ENCODE measurements at places on chromosomes 11 and 22. TPM values are rescaled to one million over a fixed set of nuclear protein-coding genes. Genes with fewer than 3 reads are reported as not detected.

Gene CHST1
- total RNA-seq, result 59.2 TPM

- no peak for DNase-seq
Observed at GRCh38 chr22:43911351-43911750, 12.3 kb upstream of the PNPLA3 start.

DNA sequence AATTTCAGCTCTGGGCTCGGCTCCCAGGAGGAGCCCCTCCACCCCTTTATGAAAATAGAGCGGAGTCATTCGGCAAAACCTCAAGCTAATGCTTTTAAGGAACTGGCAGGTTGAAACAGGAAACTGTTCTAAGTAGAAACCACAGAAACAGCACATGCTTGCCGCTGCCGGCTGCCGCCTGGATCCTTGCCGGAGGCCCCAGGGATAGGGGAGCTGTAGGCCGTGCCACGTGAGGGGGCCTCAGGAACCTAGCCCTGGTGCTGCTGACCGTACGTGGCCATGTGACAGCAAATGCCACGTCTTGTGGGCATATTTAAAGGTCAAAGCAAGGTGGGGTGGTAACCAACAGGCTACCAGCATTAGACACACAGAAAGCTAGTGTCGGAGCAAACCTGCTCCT lies 77.9 kb upstream of the TIMP3 start:
- no peak for DNase-seq

Gene P2RX6
- 1.5 TPM for total RNA-seq

Gene GRIK4
- total RNA-seq, result 3.6 TPM

Gene CABP7
- 14.6 TPM for total RNA-seq

Gene LINC01488
- total RNA-seq, result not detected

Gene C22orf15
- not detected for total RNA-seq

Gene TBX1
- 2.4 TPM for total RNA-seq

- no peak for DNase-seq
Observed at GRCh38 chr11:16750417-16750816, 12.0 kb downstream of the C11orf58 start.

Gene SCGB1A1
- total RNA-seq, result not detected

DNA sequence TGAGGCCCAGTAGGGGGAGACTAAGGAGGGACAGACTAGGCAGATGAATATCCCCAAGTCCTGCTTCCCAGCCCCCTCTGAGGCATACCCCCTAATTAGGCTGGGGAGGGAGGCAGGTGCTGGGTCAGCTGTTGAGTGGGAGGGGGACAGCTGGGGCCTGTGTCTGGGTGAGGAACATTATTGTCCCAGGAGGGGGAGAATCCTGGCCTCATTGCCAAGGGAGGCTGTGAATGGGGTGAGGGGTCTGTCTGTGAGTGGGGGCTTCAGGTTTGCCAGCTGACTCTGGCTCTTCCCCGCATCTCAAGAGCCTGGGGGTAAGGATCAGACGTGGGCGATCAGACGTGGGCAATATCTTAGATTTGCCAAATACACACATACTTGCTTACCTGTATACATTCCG lies 2.1 kb downstream of the INPPL1 start:
- DNase-seq, result no peak

- DNase-seq, result no peak
Observed at GRCh38 chr22:23774922-23775436, 2.3 kb downstream of the MMP11 start.

GRCh38 chr11:15057329-15057728 lies 16.1 kb upstream of the CALCB start:
- DNase-seq, result no peak

DNA sequence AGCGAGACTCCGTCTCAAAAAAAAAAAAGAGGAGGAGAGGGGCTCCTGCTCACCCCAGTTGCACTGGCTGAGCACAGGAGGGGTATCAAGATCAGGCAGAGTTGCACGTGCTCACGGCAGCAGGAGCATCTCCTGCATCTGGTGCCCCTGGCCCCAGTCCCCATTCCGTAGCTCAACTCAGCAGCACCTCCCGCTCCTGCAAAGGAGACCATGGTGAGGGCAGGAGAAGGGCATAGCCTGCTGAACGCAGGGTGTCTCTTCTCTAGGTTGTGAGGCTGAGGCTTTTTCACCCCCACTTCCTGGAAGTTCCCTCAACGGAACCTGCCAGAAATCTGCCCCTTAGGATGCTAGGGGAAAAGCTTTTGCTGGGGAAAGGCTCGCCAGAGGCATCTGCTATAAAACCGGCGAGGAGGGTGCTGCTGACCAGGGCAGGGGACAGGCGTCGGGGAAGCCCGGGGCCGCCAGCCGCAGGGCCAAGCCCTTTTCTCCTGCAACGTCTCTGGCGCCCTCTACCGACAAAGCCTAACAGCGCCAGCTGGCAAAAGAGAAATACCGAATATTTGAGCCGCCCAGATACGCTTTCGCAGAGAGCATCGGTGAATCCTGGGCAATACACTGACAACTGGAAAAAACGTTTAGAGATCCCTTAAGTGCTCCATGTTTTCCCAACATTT lies 1.0 kb upstream of the PPP6R2 start:
- peak; percentile 94 for DNase-seq

- no peak for DNase-seq
Observed at GRCh38 chr22:30080805-30081204, 541 bp downstream of the HORMAD2 start.

- DNase-seq, result no peak
Observed at GRCh38 chr11:83571302-83571701, 285.1 kb upstream of the CCDC90B start.

- DNase-seq, result no peak
Observed at GRCh38 chr22:41239443-41240128, 1.1 kb downstream of the CHADL start.

Gene BDNF
- total RNA-seq, result 0.42 TPM

DNA sequence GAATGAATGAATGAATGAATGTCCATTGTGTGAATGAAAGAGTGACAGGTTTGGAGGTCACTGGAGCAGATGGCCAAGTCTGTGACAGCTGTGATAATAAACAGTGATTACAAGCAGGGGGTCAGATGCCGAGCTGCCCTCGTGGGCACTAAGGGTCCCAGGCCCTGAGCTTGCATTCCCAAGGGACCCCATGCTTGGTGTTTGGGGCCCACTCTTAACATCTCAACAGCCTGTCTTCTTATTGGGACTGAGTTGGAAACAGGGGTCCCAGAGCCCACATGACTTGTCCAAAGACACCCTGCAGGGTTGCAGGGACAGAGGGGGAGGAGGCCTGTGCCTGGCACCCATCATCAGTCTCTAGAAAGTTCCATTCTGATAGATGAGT lies 12.0 kb upstream of the ANO1 start:
- DNase-seq, result no peak

Gene MCAM
- 11.4 TPM for total RNA-seq

- peak; percentile 83 for DNase-seq
Observed at GRCh38 chr11:134480136-134480712, 68.2 kb upstream of the B3GAT1 start.

GRCh38 chr11:119103793-119104192 lies 2.1 kb upstream of the DPAGT1 start:
- peak; percentile 41 for DNase-seq

DNA sequence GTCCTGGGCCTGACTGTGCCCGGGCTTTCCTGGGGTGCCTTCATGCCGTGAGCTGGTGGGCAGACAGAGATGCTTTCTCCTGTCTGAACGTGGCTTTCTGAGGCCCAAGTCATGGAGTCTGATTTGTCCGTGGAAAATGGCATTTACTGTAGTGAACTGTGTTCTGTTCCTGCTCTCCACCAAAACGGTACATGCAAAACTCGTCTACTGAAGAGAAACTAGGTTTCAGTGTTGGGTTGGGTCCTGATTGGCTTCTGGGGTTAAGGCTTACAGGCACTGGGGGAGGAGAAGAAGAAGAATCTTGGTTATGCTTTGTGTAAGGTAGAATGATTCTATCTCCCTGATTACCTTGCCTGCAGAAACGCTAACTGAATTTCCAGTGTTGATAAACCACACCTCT lies 541.7 kb downstream of the NTM start:
- DNase-seq, result no peak

GRCh38 chr11:72468289-72468688 lies 34.0 kb upstream of the CLPB start:
- DNase-seq, result no peak

DNA sequence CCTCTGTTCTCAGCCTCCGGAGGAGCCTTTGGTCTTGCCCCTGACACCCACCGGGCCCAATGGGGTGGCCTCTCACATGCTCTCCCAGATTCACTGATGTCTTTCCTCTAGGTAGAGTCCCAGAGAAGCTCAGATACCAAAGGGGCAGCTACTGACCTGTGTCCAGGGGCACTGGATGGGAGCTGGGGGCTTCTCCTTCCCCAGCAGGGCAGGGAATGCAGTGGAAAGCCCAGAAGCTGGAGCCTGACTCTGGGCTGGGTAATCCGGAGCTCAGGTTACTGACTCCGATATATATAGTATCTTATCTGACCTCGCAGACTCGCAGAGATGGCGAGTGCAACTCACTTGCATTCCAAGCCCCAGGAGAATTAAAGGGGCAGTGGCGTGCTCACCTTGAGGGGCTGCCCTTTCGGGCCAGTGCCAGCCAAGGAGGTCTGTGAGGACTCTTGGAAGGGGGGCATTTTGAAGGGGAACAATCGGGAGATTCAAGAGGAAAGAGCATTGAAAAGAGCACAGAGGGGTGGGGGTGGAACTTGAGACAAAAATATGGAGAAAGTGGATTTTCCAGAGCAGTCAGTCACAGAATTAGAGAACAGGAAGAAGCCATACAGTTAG lies 2.5 kb downstream of the USP2 start:
- no peak for DNase-seq

DNA sequence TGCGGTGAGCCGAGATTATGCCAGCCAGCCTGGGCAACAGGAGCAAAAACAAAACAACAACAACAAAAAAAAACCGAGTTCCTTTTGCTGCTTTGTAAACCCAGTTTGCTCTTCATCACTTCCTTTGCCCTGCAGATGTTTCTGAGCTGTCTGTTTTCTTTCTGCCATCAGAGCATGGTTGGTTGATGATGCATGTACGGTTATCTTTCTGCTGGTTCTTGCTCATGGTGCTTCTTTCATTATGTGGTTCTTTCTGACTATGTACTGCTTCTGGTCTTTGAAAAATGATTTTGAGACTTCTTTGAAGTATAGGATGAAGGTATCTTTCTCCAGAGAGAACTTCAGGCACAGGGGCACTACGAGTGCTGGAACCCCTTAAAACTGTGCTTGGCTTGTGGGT lies 13.2 kb downstream of the TANGO2 start:
- no peak for DNase-seq

GRCh38 chr11:64744544-64745188 lies 724 bp upstream of the RASGRP2 start:
- no peak for DNase-seq

- DNase-seq, result no peak
Observed at GRCh38 chr11:44607987-44608386, 42.5 kb downstream of the CD82 start.

Gene NLRP6
- not detected for total RNA-seq

DNA sequence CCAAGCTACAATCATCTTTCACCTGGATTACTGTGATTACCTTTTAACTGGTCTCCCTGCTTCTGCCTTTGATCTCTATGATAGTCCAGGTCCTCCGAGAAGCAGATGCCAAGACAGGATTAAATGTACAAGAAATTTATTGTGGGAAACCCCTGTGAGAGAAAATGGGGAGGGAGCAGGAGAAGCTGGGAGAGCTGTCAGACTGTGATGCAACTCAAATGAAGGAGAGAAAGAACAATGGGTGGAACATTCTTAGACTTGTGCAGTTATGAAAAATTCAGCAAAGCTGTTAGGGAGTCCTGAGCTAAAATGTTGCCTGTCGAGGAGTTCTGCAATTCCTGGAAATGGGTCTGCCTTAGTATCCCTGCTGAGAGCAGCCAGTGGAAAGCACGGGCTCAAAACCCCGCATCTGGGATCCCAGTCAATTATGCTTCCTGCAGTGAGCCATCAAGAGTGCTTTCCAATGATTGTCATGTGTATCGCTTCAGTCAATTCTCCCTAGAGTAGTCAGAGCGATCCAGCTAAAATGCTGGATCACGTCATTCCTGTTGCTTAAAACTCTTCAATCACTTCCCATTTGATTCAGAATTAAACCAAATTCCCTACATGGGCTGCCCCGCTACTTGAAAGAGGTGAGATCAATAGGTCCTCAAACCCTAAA lies 16.5 kb upstream of the CSTF3 start:
- no peak for DNase-seq

- no peak for DNase-seq
Observed at GRCh38 chr11:97738751-97739150, 1282.0 kb upstream of the CNTN5 start.

DNA sequence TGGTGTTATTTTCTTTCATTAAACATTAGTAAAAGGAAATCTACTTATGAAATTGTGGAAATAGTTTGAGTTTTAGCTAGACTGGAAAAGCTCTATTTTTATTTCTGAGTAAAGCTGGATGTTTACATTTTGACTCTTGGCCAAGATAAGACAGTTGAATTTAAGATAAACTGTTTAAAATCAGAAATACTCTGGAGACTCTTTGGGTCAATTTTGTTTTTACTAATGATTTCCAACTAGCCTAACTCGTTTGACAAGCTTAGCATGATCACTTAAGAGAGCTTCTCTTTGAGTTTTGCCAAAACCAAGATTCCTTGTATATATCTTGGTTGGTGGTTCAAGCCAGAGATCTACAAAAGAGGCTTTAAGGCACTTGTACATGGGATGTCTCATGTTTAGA lies 724.8 kb upstream of the LUZP2 start:
- DNase-seq, result no peak

Gene SCGB1C1
- total RNA-seq, result not detected

All from glutamatergic neuron (in vitro differentiated cells).